ENCODE measurements at places on chromosomes 11 and 22.

GRCh38 chr11:46380340-46381047 is 975 bp upstream of the MDK start:
- peak; percentile 85 for DNase-seq

DNA sequence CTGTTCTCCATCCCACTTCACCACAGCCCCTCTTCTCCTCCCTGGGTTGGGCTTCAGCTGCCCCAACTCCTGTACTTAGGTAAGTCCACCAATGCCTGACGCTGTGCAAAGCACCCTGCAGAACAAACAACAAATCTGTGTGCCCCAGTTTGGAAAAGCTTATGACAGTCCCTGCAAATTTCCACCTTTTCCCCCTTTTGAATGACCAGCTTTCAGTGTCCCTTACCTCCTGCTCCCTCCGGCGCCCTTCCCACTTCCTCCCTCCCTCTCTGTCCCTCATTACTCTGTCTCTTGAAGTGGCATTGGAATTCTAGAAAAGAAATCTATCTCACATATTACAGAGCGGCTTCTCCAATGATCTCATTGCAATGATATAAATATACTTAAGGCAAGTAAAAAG is 352.9 kb upstream of the B3GAT1 start:
- no peak for DNase-seq

- DNase-seq = no peak
Measured at GRCh38 chr11:46242041-46242951, 35.2 kb upstream of the CREB3L1 start.

- no peak for DNase-seq
Measured at GRCh38 chr22:49921508-49922278, 3.3 kb downstream of the CRELD2 start.

- no peak for DNase-seq
Measured at GRCh38 chr22:25966448-25966913, 202.8 kb upstream of the SEZ6L start.

GRCh38 chr11:130037058-130037457 is 32.6 kb upstream of the APLP2 start:
- DNase-seq = no peak

DNA sequence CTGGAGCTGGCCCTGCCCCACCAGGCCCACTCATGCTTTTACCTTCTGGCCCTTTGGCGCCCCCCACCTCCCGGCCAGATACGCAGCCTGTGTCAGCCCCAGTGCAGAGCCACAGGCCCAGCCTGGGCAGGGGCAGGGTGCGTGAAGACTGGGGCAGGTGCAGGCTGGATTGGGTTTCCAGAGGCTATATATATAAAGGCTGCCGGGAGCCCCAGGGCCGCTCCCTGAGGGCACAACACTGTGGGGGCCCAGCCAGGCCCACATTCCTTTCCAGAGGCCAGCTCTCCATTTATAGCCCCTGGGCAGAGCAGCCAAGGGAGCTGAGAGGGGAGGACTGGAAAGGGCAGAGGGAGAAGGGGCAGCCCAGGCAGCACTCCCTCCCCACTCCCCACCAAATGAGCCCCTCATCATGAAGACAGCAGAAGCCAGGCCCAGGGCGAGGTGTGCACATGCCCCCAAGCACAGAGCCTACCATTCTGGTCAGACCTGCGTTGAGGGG is 5.0 kb upstream of the MYOD1 start:
- DNase-seq = no peak

DNA sequence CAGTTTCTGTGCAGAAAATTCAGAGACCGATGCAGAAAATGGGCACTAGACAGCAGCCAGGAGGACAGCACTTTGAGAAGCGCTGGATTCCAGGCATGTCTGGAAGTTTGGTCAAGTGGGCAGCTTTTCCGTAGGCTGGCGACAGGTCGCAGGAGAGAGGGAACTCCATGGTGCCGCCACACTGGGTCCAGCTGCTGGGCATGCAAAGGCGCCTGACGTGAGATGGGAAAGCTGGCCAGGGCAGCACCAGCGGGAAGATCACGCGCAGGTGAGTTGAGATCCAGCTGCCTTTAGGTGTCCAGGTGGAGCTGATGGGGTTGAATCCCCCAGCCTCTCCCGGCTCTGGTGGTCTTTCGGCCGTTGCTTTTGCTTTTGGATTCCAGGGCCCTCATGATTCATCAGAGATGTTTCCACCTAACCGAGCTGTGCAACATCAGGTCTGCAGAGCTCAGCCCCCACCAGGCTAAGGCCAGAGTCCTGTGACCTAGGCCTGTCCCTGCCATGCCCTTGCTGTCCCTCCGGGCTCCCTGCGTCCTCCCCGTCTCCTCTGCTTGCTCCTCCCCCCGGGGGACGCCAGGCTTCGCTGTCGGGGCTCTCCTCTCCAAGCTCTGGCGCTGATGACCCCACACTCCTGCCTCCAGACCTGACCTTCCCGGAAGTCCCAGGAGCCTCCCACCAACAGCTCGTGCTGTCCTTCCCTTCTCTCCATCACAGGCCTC is 1001.7 kb downstream of the BRD1 start:
- DNase-seq = no peak

- DNase-seq = peak; percentile 6
Measured at GRCh38 chr22:16959345-16959930, 48.6 kb downstream of the GAB4 start.

DNA sequence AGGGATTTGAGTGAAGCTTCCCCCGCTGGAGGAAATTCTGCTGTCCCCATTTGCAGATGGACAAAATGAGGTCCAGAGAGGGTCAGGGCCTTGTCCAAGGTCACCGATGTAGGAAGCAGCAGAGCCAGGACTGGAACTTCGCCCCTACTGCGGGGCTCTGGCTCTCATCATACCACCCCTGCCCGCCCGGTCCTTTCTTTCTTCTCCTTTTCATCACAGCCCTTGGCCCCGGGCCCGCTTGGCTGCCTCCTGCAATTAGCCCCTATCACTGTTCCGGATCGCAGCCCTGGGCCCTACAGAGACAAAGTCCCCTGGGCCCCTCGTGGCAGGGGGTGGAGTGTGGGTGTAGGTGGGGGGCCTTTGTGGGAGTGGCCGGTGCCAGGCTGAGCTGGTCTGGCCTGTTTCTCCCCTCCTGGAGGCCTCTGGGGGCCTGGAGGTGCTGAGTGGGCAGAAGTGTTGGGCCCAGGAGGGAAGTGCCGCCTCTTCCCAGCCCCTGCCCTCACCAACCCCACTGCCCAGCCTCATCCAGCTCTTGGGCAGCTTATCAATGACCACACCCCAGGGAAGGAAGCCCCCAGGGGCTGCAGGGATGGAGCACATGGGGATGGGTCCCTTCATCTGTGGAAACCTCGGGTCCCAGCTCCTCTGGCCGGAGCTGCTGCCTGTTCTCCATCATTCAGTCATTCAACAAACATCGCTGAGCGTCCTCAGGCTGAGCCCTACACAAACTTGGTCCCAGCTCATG is 3.4 kb downstream of the EMID1 start:
- no peak for DNase-seq

DNA sequence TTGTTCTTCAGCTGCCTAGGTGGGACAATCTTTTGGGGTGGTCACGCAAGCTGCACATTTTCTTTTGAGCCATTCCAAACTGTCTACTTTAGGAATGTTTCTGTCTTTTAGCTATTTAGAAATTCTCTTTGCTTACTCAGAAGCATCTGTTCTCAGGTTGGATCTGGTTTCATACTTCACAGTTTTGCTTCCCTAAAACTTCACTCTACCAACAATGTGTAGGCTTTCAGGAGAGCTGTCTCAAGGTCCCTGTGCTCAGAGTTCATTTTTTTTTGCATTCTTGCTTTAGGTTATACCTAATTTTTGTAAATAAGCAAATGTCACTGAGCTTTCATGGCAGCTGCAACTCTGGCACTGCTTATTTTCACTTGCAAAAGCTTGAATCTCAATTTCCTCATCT is 36.7 kb downstream of the CCDC90B start:
- no peak for DNase-seq

DNA sequence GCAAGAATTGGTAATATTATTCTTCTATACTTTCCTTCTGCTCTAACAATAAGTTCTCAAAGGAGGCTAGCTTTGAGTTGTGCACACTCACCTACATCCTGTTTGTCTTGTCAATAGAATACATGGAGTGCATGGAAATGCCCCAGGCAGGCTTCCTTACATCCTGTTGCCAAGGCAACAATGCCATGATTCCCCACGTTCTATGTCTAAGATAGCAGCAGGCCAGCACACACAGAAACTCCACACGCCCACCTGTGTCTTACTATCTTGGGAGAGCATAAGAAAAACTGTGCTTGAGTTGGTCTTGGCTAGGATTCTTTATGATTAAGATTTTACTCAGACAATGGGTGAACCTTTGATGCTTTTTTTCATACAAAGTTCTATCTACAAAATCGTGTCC is 379.2 kb downstream of the AASDHPPT start:
- no peak for DNase-seq

DNA sequence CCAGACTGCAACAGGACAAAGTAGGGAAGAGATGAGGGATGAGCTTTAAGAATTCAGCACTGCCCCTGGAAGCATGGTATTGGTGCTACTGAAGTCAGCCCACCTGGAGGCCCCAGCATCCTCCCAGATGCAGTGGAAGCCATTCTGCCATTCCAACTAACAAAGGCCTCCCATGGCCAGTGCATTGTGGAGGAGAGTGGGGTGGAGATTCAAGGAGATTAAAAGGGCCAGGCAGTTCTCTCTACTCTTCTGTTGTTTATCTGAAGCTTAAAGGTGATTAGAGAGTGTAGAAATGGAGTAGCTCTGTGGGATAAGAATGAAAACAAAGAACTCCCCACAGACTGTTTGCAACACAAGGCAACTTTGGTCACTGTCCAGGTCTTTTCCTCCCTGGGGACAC is 24.1 kb upstream of the TSKU start:
- no peak for DNase-seq

GRCh38 chr22:50189184-50189848 is 3.6 kb downstream of the TRABD start:
- no peak for DNase-seq

GRCh38 chr11:61955422-61956135 is 5.4 kb downstream of the BEST1 start:
- no peak for DNase-seq
